ENCODE measurements at places on chromosomes 3 and 15.

DNA sequence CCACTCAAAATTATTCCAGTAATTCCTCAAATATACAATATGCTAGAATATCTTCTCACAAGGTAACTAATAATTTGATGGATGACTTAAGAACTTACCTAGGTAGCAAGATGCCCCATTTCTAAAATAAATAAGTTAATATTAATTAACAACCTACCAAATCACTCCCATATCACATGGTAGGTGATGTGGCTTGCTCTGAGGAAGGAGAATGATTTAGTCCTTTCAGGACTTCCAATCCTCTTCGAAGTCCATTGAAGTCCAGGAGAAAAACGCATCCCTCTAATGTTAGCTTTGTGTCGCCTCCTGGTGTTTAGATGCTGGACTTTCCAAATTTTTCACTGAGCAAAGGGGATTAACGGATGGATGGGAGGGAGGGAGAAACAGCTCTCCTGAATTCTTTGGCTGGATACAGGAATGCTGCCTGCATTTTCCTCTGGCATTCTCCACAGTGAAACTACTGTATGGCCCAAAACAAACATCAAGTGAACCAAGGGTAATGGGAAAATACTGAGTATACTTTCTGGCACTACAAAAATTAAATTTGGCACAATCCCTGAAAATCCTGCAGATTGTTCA, 58.6 kb downstream of the PRICKLE2 start:
- DNase-seq, result no peak

DNA sequence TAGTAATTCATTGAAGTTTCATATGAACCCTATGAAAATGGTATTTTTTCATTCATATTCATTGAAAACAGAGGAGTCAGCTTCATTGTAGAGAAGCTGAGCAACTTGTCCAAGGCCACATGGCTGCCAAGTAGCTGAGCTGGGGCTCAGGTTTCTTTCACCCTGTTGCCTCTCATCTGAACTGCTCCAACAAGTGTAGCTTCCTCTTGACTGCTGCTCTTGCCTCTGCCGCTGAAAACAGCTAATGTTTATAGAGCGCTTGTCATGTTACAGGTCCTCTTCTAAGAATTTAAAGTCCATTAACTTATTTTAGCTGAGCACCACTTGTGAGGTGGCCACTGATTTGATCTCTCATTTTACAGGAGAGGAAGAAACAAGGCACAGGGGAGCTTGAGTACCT, 81.1 kb downstream of the PDCD6IP start:
- DNase-seq, result no peak

GRCh38 chr3:27535809-27536392, 51.7 kb upstream of the SLC4A7 start:
- no peak for DNase-seq

DNA sequence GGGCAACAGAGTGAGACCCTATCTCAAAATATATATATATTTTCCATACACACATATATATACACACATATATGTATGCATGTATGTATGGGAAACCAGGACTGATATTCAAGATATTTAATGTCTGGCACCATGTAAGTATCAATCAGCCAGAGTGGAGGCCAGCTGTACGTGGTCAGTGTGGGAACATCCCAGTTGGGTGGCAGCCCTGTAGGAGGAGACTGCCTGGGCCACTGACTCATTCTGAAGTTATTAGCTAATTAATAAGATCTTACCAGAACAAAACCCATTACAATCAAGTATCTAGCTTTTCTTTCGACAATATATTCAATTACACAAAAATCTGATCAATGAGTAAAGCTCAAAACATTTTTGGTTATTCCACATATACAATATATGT, 85.1 kb upstream of the OCA2 start:
- DNase-seq, result no peak

GRCh38 chr3:66138336-66139313, 82.2 kb upstream of the SLC25A26 start:
- DNase-seq, result no peak

- no peak for DNase-seq
Observed at GRCh38 chr3:29331456-29332194, 50.8 kb downstream of the RBMS3 start.

GRCh38 chr3:125079675-125080045, 23.9 kb upstream of the HEG1 start:
- no peak for DNase-seq

DNA sequence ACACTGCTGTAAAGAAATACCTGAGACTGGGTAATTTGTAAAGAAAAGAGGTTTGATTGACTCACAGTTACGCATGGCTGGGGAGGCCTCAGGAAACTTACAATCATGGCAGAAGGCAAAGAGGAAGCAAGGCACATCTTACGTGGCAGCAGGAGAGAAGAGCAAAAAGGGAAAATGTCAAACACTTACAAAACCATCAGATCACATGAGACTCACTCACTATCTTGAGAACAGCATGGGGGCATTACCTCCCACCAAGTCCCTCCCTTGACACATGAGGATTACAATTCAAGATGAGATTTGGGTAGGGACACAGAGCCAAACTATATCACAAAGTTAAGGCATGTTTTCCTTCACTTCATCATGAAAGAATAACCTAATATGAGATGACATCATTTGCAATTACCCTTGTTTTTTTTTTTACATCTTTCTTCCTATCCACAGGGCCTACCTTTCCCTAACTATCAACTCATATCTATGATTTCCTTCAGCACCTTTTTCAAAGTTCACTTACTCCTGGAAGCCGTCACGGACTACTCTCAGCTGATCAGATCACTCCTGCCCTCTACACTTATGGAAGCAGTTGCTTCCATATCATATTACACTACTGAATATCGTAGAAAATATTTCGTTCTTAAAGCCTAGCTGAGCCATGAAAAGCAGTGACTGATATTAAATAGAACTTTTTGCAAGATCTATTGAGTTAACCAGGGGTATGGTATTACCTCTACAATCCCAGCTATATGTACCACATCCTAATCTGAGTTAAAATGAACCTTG, 25.5 kb upstream of the ATP8B4 start:
- no peak for DNase-seq

DNA sequence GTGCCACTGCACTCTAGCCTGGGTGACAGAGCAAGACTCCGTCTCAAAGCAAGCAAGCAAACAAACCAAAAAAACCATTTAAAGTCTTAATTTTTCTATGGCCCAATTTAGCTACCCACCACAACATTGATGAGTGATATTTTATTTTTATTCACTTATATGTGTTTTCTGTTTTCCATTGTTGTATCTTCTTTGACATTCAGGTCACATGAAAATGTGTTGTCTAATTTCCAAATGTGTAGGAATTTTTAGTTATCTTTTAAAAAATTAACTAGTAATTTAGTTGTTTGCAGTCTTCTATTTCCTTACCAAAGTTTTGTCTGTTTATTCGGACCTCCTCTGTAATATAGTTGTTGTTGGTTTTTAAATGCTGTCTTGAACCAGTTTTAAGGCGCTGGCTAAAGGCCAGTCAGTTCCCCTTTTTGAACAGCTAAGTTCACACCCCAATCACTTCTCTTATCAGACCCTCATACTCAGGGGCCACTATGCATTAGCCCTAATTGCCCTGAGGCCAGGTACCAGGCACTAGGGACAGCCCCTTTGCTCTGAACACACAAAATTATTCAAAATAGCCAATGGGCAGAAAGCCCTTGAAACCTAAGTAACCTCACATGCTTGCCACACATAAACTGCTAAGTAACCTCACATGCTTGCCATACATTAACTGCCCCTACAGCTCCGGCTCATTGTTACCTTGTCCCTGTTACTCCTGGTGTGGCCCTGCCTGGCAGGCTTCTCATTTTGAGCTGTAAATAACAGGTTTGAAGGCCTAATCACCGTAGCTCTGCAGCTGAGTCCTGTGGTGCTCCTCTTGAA, 4.3 kb upstream of the CCR4 start:
- DNase-seq, result no peak

GRCh38 chr3:147311716-147312115, 94.6 kb downstream of the ZIC4 start:
- DNase-seq, result no peak

DNA sequence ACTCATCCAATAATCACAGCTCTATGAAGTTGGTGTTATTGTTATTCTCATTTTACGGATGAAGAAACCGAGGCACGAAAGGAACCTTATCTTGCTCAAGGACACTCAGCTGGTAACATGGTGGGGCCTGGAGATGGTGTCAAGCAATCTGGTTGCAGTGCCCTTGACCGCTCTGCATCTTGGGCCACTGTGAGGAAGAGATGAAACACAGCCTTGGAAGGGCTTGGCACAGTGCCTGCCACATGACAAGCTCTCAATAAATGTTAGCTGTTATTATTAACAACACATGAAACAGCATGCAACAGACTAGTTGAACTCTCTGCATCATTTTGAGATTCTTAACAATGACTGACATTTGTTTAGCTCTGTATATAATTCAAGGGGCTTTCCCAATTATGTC, 10.1 kb upstream of the ITGA11 start:
- no peak for DNase-seq

GRCh38 chr3:61356685-61357084, 105.4 kb upstream of the FHIT start:
- no peak for DNase-seq

GRCh38 chr3:13037458-13038117, 35.6 kb downstream of the IQSEC1 start:
- DNase-seq, result no peak

- no peak for DNase-seq
Observed at GRCh38 chr3:187999821-188000220, 154.1 kb upstream of the LPP start.

GRCh38 chr3:33089515-33089914, 7.4 kb downstream of the GLB1 start:
- DNase-seq, result no peak

DNA sequence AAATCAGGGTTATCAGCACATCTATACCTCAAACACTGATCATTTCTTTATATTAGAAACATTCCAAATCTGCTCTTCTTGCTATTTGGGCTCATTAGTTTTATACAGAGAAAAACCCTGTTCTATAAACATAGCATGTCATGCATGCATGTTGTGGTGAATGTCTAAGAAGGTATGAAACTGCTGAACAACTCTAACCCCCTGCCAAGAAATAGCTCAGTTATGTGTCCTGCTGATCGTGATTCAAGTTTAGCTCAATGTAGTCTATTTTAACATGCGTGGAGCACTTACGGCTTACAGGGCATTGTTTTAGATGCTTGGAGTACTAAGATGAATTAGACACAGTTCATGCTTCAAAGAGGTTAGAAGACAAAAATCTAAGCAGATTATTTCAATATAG, 35.8 kb downstream of the MYH15 start:
- DNase-seq, result no peak

Measured in GF-D8 (cell line).